ENCODE measurements at places on chromosomes 2 and 18.

DNA sequence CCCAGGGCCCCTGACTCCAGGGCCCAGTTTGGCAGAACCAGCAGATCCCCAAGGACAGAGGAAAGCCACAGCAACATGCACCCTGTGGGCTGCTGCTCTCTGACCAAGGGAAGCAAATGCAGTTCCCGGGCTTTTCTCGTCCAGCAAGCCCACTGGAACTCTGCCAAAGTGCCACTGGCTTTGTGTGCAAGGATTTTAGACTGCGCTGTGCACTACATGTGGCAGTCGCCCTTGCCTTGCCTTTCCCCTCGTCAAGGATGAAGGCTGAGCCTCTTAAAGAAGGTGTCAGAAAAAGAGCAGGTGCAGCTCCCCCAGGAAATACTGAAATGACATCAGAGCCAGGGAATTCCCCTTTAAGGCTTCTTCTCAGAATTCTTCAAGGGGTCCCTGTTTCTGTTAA, 199.2 kb downstream of the TFCP2L1 start:
- no peak for DNase-seq

DNA sequence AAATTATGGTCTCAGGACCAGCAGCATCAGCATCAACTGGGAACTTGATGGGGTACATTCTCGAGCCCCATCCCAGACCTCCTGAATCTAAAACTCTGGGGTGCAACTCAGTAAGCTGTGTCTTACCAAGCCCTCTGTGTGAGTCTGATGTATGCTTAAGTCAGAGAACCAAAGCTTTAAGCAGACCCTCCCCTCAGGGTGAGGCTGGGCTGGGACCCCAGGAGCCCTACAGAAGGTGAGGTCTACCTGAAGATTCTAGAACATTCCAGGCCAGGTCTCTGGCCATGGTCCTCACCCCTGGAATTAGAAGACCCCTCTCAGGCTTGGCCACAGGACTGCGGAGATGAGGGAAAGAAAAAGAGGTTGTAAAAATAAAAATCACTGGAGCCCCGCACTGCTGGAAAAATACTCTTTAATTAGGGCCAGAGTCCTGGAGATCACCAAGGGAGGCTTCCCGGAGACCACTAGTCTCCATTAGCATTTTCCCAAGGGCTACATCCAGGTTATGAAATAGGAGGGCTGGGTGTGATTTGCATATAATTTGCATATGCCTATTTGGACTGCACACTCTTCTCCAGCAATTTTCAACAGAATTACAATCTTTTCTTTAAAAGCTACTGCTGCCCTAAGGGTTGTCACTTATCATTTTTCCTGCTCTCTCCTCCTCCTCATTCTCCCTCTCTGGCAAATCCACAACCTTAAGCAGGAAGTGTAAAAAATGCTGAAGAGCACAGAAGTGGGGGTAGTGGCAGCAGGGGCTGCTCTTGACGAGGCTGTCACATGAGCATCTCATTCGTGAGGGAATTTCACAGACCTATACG, 100.2 kb downstream of the ZBTB7C start:
- no peak for DNase-seq

DNA sequence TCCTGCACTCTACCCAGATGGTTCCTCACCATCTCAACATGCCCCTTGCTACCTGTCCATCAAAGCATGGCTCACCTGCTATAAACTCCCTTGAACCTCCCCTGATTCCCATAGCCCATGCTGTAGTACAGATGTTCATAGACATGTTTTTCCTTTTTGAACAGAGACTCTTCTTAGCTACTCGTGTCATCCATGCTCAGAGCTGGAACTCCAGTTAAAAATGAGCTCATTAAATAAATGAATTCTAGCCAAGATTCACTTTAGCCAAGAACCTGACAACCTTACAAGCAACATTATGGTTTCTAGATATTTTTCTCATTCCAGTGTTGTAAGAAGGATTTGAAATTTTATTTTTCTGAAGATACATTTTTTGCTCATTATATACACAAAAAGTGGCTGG, 65.0 kb downstream of the SCG2 start:
- no peak for DNase-seq

- no peak for DNase-seq
These were observed 20.9 kb downstream of the PKDCC start for GRCh38 chr2:42068571-42069178.

DNA sequence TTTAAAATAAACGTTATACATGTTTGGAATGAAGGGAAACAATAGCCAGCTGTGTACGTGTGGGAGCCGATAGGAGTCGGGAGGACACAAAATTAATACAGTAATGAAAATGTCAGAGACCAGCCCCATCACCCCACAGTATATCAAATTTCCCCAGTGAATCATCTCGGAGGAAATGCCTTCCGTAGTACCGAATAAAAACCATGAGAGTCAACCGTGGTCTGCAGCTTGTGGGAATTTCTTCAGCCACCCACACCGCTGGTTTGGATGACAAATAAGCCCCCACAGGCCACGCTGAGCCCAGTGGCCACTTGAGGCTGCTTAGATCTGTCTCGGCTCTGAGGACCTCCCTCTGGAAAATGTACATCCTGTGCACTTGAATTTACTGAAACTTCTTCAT, 133.7 kb downstream of the COL6A3 start:
- no peak for DNase-seq

DNA sequence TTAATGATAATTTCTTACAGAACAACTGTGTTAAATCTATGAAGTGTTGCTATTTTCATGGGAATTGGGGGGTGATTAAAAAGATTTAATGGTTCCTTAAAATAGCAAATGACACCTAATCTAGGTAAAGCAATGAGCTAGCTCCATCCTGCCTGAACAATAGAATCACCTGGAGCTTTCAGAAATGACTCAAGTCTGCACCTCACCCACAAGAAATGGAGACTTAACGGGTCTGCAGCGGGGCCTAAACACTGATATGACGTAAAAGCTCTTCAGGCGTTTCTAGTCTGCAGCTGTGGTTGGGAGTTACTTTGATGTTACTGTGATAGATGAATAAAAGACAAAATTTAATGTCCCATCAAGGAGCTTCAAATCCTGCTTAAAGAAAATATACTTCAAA, 328.2 kb downstream of the RND3 start:
- no peak for DNase-seq

DNA sequence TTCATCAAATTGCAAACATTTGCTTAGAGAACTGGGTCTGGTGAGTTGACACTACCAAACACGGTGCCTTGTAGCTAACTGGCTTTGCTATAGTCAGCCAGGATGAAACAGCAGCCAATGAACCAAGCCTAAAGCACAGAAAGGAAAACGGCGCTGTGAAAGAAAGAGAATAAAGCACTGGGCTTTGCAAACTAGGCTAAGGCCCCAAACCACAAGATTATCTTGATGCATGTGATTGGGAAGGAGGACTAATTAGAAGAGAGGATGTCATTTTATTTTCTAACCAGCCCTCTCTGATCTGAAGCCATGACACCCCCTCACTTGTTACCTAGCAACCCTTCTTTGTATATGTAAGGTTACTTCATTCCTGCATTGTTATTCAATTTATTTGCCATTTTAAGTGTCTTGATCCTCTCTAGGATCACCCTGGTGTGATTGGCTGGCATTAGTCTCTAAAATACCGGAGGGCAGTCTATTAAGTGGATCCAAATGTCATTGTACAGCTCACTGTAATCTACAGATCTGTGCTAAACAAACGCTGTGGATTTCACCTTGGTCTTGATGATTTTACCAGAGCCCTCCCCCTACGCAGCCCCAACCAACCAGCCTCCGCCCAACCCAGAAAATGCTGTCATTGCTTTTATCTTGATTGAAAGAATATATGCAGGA, 395.4 kb upstream of the ACVR2A start:
- DNase-seq = peak; percentile 3

DNA sequence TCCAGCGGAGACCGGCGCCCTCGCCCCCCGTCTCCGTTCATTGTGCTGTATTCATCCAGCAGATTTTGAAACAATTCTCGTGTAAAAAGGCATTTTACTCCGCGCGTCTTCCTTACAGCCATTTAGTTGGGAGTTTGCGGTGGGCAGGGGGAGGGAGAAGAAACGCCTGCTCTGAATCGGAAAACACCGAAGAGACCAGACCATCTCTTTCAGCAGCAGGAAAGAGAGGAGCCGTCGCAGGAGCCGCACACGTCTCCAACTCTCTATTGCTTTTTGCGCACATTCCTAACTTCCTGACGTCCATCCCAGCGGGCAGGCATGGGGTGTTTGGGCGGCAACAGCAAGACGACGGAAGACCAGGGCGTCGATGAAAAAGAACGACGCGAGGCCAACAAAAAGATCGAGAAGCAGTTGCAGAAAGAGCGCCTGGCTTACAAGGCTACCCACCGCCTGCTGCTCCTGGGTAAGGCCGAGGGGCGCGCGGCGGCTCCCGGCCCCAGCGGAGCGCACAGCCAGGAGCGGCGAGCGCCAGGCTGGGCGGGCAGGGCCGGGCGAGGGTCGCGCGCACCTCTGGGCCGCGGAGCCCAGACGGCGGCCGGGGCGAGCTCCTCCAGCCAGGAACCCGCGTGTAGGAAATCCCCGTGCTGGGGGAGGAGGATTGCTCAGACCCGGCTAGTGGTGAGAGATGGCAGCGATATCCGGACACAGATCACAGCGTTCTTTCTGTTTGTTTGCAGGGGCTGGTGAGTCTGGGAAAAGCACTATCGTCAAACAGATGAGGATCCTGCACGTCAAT, 63.2 kb downstream of the GNAL start:
- no peak for DNase-seq

- DNase-seq = peak; percentile 47
These were observed 12.1 kb upstream of the ARHGEF4 start for GRCh38 chr2:130824492-130825061.

- DNase-seq = no peak
These were observed 133.1 kb upstream of the CRIM1 start for GRCh38 chr2:36222485-36222884.

DNA sequence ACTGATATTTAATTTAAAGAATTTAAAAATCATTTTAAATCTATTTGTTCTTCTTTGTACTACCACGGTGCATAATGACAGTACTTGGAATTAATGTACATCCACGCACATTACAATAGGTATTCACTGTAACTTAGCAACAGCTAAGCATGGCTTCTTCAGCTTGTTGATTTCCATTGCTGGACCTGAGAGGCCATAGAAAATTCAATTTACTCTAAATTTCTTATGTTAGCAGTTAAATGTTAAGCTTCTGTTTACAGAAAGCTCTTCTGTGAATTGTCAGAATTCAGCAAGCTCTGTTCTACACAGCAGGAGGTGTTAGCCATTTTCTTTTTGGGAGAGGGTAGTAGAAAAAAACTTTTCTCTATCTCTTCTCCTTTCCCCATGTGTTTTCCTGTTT, 1149.3 kb upstream of the CDH2 start:
- DNase-seq = no peak

DNA sequence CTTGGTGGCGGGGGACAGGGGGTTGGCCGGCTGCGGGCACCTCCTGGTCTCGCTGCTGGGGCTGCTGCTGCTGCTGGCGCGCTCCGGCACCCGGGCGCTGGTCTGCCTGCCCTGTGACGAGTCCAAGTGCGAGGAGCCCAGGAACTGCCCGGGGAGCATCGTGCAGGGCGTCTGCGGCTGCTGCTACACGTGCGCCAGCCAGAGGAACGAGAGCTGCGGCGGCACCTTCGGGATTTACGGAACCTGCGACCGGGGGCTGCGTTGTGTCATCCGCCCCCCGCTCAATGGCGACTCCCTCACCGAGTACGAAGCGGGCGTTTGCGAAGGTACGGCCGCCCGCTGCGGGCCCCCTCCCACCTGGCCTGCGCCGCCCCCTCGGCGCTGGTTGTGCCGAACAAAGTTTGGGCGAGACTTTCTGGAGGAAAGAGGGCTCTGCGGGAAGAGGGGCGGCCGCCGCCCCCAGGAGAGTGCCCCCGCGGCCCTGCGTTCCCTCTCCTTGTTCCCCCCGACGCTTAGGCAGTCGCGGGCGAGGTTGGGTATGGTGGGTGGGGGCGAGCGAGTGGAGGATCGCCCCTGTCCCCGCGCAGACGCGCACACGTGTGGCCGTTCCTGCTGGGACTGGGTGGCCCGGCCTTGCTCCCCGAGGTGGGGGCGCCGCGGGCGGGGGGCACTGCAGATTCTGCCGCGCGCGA, 866 bp downstream of the CRIM1 start:
- DNase-seq = no peak

All from stimulated activated CD8-positive, alpha-beta memory T cell treated with anti-CD3 and anti-CD28 coated beads, Interleukin-4, amount 100 ng/mL, for 4 hours (primary cell).